Activated CD8-positive, alpha-beta memory T cell treated with anti-CD3 and anti-CD28 coated beads for 36 hours (primary cell): ENCODE measurements at places on chromosomes 1 and 21. TPM values are rescaled to one million over a fixed set of nuclear protein-coding genes. Genes with fewer than 3 reads are reported as not detected.

The MRPL39 gene
- 88.8 TPM for total RNA-seq

The RIIAD1 gene
- total RNA-seq: not detected

The LCE1E gene
- total RNA-seq: not detected

The CLCA4 gene
- not detected for total RNA-seq

The OR10Z1 gene
- not detected for total RNA-seq

The CHTOP gene
- total RNA-seq: 90.4 TPM

The S100A8 gene
- not detected for total RNA-seq

The NTMT2 gene
- total RNA-seq: not detected

The SYT2 gene
- total RNA-seq: not detected

The KIF2C gene
- 45.4 TPM for total RNA-seq

The ITLN2 gene
- total RNA-seq: not detected

The TNFRSF4 gene
- 154 TPM for total RNA-seq

The LCE6A gene
- not detected for total RNA-seq
